ENCODE measurements at places on chromosomes 2 and 18.

DNA sequence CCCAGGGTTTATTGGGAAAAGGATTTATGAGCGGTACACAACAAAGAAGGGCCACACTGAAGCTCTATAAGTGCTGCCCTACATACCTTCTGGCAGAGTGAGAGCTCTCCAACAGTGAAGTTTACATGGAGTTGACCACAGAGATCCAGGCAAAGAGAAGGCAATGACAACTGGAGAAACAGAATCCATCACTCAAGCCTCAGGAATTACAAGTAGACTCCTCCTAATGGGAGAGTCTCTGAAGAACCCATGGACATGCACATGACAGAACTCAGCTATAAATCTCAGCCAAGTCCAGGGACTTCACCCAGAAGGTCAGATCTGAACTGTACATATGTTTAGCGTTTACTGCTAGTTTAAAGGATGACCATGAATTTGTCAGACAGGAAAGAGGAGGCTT lies 164.7 kb downstream of the DNAH7 start:
- DNase-seq: no peak

- DNase-seq: no peak
These were observed 20.0 kb upstream of the PTPN2 start for GRCh38 chr18:12904012-12904516.

DNA sequence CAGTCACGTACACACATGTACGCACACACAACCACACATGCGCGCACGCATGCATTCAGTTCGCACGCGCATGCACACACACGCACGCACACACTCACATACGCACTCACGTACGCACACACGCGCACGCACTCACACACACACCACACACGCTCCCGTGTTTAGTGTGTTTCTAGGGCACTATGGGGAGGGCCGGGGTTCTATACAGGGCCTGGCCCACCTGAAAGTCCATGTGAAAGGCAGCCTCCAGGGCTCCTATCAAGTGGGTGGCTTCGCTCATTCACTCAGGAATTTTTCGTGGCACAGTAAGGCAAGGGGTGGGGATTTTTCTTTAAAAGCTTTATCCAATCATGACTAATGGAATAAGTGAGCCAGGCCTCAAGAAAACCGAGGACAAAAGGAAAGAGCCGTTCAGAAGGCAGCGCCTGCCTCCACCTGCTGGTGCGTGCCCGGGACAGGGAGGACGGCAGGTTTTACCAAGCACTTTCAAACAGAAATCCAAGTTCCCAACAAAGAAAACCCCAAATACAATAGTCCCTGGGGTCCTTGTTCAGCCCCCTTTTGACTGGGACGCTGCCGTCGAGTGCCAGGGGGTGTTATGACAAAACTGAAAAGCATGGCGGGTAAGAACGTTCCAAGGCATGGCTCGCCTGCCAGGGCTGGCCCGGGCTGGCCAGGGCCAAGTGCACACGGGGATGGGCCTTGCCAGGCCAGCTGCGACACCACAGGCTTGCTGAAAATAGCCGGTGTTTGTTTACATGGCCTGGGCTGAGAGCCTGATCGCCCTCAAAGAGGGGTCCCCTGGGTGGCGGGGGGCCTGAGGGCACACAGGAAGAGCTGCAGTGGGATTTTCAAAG lies 110.0 kb downstream of the HDAC4 start:
- DNase-seq: no peak

DNA sequence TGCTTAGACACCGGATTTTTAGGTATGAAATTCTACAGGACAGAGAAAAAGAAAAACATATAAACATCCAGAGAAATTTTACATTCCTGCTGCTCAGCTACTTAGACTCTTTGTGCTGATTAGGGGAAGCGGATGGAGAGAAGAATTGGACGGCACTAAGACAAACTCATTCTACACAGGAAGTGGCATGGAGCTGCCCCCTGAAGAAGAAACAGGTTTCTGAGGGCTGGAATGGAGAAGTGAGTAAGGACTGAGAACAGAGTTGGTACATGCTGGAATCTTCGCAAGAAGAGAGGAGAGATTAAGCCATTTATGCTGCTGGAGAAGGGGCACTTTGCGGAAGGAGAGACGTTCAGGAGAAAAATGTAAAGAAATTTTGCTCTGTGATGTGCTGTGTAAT lies 253.0 kb upstream of the ERBB4 start:
- DNase-seq: no peak

GRCh38 chr18:75785834-75786233 lies 358.3 kb upstream of the SMIM21 start:
- DNase-seq: no peak

DNA sequence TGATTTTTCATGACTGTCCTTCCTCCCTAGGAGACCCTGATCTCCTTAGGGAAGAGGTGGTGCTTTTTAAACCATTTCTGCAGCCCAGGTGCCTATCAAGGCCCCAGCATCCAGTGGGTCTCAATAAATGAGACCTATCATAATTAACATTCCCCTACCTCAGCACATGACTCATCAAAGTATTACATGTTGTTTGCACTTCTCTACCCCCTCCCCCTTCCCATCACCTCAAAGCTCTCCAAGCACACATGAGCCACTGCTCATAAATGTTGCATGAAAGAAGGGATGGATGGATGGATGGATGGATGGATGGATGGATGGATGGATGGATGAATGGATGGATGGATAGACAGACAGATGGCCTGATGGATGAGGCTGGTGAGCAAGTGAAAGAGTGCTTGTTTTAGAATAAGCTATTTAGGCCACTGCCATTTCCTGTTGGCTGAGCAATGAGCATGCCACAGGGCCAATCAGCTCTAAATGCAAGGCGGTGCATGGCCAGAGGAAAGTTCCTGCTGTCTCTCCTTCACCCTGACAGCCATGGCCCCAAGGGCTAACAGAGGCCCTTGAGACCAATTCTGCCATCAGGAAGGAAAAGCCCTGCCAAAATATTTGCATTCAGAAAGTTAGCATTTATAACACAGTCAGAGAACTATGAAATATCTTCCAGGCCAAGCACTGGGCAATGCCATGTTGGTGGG lies 20.9 kb upstream of the STEAP3 start:
- DNase-seq: no peak

DNA sequence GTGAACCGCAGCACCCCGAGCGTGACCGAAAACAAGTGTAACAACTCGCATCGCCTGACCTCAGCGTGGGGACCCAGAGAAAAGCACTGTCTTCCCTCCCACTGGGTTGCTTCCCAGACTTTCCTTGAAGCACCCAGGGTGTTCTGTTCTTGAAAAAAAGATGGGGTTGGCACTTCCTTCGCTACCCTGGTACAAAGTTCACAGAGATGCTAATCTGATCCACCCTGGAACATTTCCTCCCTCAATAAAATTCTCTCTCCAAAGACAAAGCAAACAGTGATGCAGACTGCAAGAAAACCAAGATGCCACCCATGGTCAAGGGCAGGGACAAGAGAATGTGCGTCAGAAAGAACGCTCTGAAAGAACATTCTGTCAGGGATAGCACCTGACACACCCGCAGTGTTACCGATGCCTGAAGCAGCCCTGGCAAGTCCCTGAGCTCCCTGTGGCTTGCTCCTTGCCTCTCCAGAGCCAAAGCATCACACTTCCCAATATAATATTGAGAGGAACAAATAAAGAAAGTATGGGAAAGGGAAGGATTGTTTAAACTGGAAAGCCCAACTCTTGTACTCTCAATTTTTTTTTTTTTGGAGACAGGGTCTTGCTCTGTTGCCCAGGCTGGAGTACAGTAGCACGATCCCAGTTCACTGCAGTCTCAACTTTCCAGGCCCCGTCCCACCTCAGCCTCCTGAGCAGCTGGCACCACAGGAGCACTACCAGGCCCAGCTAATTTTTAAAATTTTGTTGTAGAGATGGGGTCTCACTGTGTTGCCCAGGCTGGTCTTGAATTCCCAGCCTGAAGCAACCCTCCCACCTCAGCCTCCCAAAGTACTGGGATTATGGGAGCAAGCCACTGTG lies 70.7 kb downstream of the TBC1D8 start:
- DNase-seq: no peak

DNA sequence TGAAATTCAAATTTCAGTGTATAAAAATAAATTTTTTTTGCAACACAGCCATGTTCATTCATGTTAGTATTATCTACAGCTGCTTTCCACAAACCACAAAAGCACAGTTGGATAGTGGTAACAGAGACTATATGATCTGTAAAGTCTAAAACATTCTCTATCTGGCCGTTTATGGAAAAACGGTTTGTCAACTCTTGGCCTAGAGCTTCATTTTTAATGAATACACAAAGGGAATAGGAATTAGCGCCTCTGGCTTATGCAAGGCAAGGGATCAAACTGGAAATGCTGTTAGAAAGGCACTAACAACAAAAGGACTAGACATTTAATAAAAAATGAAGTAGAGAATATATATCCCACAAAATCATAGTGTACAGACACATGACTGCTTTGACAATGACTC lies 211.9 kb downstream of the EXOC6B start:
- no peak for DNase-seq

DNA sequence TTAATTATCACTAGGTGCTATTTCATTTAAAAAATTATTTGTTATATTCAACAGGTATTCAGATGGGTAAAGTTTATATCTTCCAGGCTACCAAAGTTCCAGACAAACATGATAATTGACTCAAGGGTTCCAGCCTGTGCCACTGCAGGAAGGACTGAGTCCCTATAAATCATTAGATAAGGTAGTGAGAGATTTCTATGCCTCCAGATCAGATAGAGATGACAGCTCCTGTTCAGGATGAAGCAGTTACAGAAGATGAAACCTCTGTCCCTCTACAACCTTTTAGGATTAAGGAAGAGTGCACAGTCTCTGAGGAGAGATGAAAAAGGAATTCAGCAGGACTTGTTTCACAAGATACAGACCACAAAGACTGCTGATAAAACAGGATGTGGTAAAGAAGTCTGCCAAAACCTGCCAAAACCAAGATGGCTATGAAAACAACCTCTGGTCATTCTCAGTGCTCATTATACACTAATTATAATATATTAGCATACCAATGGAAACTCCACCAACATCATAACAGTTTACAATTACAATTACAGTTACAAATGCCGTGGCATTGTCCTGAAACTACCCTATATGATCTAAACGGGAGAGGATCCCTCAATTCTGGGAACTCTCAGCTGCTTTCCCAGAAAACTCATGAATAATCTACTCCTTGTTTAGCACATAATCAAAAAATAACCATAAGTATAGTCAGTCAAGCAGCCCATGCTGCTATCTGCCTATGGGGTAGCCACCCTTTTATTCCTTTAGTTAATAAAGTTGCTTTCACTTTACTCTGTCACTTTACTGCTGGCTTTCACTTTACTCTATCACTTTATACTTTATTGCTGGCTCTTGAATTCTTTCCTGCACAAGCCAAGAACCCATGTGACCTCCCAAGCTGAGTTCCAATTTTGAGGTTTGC lies 288.5 kb downstream of the PDE11A start:
- DNase-seq: peak; percentile 8

DNA sequence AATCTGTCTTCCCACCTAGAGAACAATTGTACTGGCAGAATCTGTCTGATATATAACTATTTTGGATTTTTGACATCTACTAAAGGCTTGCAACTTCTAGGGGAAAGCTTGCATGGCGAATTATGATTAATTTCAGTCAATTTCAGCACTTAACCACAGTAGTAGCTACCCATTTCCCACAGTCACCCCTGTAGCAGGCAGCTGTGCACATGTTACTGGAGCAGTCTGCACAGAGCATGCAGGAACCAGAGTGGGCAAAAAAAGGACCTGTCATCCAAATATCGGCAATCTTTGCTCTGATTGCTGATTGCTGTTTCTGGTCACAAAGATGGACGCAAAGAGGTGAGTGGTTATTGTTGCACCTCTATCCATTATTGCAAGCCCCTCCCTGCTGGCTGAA lies 473.3 kb downstream of the SPAG16 start:
- no peak for DNase-seq

GRCh38 chr2:129914538-129915302 lies 64.7 kb upstream of the RAB6C start:
- no peak for DNase-seq

GRCh38 chr2:198113316-198113715 lies 308.9 kb downstream of the PLCL1 start:
- DNase-seq: no peak

- no peak for DNase-seq
These were observed 22.7 kb downstream of the DPYSL5 start for GRCh38 chr2:26870585-26871095.

GRCh38 chr2:23297112-23297511 lies 87.9 kb upstream of the KLHL29 start:
- no peak for DNase-seq

DNA sequence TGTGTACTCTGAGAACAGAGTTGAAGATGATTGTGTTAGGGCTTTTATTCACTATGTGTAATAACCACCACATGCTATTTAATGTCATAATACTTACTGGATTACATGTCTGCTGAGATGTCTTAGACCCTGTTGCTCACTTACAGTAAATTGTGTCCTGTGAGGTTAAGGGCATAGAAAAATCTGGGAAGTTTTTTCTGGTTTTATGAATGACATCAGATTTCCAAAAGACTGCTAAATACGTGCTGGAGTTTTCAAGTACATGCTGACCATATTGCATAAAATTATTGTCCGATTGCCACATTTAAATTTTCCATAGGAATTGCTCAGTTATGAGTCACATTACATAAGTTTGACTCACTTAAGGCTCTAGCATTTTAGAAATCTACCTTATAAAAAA lies 96.7 kb upstream of the COL5A2 start:
- no peak for DNase-seq

- no peak for DNase-seq
These were observed 15.2 kb upstream of the LBH start for GRCh38 chr2:30216157-30216556.

Data from SIG-M5 (cell line).